Femur (tissue), 1 donor: ENCODE measurements at places on chromosomes 4 and X.

- no peak for DNase-seq
Observed at GRCh38 chr4:48654015-48654664, 125.9 kb downstream of the FRYL start.

DNA sequence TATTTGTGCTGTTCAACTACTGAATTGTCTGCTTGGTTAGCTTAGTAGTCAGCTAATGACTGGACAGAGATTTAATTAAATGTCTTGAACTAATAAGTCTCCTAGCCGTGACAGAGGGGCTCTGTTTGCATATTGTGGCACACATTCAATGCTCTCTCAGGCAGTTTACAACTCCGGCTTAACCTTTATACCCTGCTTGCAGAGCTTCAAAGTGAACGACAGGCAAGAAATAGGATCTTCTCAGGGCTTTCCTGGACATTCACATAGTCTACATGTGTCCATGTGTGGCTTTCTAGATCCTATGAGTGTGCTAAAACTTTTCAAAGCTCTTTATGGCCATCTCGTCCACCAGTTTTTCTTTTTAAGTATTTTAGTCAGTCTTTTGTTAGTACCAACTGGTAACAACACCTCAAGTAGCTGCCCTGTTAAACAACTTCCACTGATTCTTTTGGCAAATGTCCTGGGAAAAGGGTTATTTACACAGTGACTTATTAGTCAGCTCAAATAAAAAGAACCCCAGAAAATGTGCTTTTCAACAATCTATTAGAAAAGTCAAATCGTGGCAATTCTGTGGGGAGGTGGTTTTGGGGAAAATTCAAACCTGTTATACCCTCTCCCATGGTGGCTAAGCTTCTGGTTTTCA, 28.6 kb downstream of the OR13H1 start:
- DNase-seq: no peak

GRCh38 chr4:89184407-89184806, 73.1 kb downstream of the TIGD2 start:
- no peak for DNase-seq

GRCh38 chrX:118988911-118989310, 14.5 kb downstream of the LONRF3 start:
- no peak for DNase-seq

GRCh38 chrX:154325541-154325940, 29.9 kb downstream of the TKTL1 start:
- no peak for DNase-seq

DNA sequence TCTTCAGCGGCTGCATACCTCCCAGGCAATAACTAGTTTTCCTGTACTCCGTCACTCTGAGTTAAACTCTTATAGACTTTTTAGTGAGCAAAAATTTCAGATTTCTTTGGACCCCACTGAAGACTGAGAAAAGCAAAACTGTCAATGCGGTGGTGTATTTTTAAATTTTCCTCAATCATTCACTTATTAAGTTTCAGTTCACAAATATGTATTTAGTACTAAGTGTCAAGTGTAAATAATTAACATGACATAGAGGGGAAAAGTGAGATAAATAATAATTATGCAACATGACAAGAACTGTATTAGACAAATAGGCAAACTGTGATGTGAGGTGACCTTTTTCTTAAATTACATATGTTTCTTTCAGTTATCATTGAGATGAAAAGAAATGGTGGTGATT, 124.4 kb downstream of the NAF1 start:
- no peak for DNase-seq

GRCh38 chr4:150068300-150068960, 9.8 kb upstream of the DCLK2 start:
- no peak for DNase-seq

DNA sequence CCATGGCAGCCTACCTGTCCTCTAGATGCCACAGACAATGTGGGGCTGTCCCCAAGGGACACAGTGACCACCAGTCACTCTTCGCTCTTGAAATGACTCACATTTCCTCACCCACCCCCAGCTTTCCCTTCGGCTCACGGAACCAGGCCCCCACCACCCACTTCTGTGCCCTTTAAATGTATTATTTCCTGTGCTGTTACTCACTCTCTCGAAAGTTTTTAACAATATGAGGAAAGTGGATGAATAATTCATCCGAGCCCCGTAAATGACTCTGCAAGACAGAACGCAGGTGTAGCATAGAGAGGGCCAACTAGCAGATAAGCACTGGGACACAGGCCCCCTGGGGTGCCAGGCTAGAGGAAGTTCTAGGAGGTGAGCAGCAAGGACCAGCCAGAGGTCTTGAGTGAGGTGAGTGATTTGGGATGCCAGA, 179.5 kb upstream of the TBL1X start:
- no peak for DNase-seq

DNA sequence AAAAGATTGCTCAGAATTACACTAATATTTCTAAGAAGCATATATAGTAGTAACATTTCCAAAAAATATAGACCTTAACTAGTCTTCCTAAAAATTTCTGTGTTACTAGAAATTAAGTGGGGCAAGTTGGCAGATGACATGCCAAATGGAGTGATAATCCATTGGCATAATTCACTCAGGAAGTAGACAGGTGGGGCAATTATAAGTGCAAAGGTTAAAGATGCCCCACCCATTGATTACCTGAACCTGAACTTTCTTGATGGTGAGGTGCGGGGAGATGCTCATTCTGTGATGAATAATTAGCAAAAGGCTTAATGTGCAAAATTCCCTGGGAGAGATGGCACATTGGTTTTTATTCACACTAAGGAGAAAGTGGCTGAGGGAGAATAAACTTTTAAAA, 145.8 kb upstream of the RASGEF1B start:
- no peak for DNase-seq

DNA sequence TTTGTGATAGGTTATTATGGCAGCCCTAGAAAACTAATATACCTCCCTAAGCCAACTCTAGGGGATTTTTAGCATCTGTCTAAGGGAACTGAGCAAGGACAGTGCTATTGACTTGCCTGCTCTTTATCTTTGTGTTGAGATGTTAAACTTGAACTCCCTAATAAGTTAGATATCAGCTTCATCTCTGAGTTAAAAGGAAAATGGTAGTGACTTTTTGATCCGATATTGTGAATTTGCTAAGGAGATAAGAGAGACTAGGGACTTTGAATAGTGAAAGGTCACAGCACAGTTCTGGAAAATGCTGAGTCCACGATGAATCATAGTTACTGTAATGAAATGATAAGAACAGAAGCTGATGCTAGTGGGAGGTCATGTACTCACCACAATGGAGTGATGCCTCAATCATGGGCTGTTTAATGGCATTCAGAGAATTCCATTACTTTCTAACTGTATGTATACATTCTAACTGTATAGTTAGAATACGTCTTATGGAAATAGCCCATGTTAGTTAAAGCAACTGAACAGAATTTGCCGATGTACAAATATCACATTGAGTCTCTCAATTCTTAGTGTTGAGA, 147.2 kb downstream of the GLRA3 start:
- no peak for DNase-seq

- no peak for DNase-seq
Observed at GRCh38 chr4:74098427-74098994, 484 bp downstream of the CXCL2 start.

DNA sequence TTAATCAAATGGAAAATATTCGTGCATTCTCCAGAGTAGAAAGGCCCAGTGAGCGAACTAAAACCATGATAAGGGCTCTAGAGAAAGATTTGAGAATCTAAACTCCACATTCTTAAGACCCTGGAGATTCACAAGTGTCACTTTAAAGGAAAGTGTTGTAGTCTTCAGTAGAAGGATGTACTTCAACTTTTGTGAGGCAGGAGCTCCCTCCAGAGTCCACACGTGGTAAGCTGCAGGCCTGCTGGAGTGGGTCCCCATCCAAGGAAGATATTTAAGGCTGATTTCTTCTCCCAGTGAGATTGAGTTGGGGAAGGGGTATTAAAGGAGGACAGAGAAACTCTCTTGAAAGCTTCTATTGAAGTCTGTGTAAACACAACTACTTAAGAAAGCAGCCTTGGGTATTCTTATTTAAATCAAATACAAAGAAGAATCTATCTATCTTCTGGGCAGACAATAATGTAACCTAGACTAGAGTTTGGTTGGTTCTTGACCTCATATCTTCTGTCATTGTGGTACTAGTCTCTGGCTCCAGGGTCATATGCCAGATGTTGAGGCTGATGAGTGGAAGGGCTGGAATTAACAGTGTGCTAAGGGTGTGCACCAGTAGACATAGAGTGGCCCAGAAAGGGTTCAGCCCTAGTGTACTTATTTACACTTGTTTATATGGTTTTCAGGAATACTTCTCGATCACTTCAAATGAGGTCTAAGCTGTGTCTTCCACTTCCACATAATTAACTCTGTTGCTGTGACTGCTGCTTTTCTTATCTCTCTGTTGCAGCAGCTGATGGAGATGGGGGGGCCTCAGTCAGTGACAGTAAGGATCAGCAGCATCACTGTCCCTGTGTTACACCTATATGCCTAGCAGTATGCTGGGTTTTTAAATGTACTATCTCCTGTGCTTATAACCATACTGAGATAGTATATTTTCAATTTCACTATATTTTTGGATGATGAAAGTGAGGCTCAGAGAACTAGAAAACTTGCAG, 76.1 kb downstream of the HMGB2 start:
- peak; percentile 78 for DNase-seq

GRCh38 chrX:70354716-70355115, 64.8 kb downstream of the KIF4A start:
- DNase-seq: no peak

DNA sequence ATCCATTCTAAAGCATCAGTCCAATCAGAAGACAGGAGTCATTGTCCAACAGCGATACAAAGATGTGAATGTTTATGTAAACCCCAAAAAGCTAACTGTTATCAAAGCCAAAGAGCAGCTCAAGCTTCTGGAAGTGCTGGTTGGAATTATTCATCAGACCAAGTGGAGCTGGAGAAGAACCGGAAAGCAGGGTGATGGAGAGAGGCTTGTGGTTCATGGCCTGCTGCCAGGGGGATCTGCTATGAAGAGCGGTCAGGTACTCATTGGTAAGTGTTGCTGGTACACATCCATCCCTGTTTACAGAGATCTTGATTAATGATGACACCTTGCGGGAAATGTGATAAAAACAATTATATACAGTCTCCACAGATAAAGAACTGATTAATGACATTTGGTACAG, 11.0 kb downstream of the INTU start:
- DNase-seq: no peak

GRCh38 chr4:15144249-15144966, 142.1 kb downstream of the CPEB2 start:
- DNase-seq: no peak

GRCh38 chrX:154735695-154736393, 15.0 kb downstream of the GAB3 start:
- DNase-seq: peak; percentile 64

GRCh38 chr4:99825272-99825671, 8.6 kb downstream of the DAPP1 start:
- DNase-seq: no peak

DNA sequence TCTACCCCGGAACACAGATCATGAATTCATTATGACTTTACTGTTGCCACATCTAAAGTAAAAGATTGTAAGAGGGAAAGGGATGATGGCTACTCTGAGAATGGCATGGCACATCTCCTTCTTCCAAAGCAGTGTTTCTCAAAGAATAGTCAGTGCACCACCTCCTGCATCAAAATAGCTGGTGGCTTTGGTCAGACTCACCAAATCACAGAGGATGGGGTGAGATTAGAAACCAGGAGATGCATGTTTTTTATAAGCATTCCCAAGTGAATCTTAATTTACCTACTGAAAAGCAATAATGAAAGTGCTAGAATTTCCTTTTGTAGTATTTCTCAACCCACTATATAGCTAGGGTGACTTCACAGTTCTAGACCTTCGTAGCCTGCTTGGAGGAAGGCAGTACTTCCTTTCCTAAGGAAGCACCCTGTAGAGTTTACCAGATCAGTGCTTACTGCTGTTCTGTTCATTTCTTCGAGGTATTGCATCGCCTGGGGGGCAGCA, 340.8 kb upstream of the KLF3 start:
- no peak for DNase-seq

DNA sequence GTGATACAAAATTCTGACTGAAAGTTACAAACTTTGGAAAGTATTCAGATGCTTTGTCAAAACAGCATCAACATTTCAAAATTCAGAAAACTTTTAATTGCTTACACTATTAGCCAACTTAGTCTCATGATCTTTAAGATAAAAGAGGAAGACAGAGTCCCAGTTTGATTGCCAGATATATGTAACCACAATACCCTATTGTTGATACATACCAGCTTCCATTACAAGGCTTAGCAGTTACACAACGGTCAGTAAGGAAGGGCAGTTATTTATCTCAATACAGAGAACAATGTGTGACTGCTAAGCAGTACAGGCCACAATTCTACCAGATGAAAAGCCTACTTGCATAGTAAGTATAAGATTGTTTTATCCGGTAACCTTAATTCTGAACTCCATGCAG, 138.4 kb downstream of the SPANXN3 start:
- DNase-seq: no peak

GRCh38 chrX:13522811-13523210, 46.6 kb upstream of the EGFL6 start:
- DNase-seq: no peak

GRCh38 chrX:48958635-48959094, 1.3 kb upstream of the OTUD5 start:
- DNase-seq: peak; percentile 57

DNA sequence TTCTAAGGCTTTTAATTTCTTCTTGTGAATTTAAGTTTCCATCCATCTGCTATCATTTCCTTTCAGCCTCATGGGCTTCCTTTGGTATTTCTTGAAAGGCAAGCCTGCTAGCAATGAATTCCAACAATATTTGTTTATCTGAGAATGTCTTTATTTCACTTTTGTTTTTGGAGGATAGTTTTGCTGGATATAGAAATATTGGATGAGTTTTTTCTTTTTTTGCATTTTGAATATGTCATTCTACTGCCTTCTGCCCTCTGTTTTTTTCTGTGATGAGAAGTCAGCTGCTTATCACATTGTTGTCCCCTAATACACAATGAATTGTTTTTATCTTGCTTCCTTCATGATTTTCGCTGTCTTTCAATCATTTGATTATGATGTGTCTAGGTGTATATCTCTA, 13.2 kb upstream of the SORCS2 start:
- no peak for DNase-seq

GRCh38 chr4:81215931-81216330, 909 bp upstream of the PRKG2 start:
- DNase-seq: no peak
